ENCODE measurements at places on chromosomes 16 and 17.

DNA sequence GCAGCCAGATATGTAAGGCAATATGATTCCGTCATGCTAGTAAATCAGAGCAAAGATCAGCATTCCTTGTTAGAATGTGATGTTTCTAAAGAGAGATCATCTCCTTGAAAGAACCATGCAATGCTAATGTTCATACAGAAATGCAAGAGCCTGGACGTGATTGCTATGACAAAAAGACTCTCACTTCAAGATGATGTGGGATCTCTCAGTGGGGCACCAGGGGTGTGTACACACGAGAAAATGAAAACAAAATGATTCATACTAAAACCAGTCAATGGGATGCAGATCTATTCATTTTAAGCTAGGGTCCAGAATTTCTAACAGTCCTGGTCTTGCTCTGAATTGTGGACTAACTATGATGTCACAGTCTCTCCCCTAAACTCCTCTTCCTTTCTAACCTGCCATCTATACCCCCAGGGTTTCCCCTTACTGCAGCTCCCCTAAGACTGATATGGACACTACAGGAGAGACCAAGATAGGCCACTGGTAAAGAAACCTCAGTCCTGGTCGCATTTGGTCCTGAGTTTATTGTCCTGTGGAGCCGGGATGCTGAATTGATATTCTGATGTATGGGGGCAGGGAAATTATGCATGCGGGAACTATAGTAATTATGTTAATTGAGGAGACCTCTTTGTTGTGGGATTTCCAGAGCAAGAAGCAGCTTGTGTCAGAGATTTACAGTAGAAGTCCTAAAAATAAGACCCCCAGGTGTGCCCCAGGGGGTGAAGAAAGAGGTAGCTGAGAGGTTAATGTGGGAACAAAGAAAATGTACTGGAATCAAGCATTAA, 179.0 kb downstream of the PMP22 start:
- no peak for DNase-seq

- peak; percentile 20 for DNase-seq
Observed at GRCh38 chr17:29149431-29150064, 30.6 kb downstream of the MYO18A start.

- no peak for DNase-seq
Observed at GRCh38 chr16:12000032-12000431, 23.5 kb downstream of the SNX29 start.

GRCh38 chr17:32813021-32813420, 63.9 kb downstream of the MYO1D start:
- DNase-seq: no peak

GRCh38 chr16:5077304-5077703, 5.7 kb downstream of the ALG1 start:
- DNase-seq: no peak

DNA sequence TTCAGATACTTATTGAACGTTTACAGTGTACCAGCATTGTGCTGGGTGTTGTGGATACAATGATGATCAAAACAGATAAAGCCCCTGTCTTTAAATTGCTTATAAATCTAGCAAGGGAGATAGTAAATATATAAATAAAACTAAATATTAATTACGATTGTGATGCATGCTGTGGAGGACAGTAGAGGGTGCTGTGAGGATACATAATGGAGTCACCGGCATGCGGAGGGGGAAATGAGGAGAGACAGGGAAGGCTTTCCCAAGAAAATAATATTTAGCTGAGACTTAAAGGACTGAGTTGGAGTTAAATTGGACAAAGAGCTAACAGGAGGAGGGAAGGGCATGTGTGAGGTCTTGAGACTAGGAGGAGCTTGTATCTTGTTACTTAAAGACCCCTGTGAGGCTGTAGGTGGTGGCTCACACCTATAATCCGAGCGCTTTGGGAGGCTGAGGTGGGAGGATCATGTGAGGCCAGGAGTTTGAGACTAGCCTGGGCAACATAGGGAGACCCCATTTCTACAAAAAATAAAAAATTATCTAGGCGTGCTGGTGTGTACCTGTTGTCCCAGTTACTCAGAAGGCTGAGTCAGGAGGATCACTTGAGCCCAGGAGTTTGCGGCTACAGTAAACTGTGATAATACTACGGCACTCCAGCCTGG, 2.4 kb downstream of the DHRS7B start:
- DNase-seq: no peak

GRCh38 chr16:13390093-13390985, 488.9 kb downstream of the SHISA9 start:
- DNase-seq: no peak

DNA sequence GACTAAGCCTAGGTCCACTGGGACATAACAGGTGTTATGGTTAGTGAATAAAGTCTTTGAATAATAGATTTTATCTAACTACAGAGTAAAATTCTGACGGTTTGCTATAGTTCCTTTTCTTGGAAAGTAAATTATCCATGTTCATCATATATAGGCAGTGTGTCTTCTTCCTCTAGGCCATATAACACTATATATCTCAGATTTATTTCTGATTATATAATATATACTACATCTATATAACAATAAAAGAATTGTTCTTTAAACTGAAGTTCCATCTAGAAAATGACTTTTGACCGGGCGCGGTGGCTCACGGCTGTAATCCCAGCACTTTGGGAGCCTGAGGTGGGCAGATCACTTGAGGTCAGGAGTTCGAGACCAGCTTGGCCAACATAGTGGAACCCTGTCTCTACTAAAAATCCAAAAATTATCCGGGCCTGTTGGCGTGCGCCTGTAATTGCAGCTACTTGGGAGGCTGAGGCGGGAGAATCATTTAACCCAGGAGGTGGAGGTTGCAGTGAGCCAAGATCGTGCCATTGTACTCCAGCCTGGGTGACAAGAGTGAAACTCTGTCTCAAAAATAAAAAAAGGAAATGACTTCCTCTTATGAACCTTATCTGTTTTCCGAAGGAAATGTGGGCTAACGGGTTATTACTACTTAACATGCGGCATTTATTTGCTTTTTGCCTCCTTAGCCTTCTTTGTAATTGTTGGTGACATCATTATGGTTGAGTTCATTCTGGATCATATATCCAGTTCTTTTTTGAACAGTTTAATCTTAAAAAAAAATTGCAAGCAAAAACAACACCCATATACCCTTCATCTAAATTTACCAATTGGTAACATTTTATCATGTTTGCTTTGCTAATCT, 29.2 kb downstream of the NOL11 start:
- no peak for DNase-seq

GRCh38 chr17:41547378-41547841, 19.3 kb upstream of the KRT19 start:
- DNase-seq: no peak

GRCh38 chr16:74472010-74472409, 50.7 kb upstream of the CLEC18B start:
- no peak for DNase-seq

DNA sequence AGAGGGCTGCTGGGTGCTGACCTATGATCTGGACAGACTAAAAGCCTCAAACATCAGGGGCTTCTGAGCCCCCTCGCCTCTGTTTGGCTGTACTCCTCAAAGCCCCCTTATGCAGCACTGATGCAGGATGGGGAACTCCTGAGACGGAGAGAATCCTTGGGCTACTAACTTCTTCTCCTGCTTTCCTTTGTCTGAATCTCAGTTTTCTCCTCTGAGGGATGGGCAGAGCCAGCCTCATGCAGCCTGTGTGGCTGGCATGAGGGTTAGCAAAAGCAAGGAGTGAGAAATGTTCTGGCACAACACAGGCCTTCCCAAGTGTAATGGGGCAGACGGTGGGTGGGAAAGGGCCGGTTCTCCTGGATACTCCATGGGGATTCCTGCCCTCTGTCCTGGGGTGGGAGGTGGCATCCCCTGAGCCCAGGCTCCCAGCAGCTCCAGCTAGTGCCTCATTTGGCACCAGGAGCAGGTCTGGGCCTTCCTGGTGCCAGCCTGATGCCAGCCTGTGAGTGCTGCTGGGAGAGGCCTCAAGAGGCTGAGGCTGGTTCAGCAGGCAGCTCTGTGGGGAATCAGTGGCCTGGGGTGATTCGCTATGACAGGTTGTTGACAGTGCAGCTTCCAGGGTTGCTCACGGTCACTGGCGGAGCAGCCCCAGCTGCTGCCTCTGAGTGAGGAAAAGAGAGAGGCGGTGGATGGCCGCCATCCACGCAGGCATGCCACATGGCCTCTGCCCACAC, 4.0 kb upstream of the BRD7 start:
- no peak for DNase-seq

GRCh38 chr17:78434455-78435329, 56.2 kb downstream of the PGS1 start:
- DNase-seq: no peak

GRCh38 chr17:3503285-3503684, 27.5 kb downstream of the ASPA start:
- no peak for DNase-seq
